ENCODE measurements at places on chromosomes 7 and 10.
A peak's percentile ranks its signal among the peaks of the same experiment; 100 is the strongest.

DNA sequence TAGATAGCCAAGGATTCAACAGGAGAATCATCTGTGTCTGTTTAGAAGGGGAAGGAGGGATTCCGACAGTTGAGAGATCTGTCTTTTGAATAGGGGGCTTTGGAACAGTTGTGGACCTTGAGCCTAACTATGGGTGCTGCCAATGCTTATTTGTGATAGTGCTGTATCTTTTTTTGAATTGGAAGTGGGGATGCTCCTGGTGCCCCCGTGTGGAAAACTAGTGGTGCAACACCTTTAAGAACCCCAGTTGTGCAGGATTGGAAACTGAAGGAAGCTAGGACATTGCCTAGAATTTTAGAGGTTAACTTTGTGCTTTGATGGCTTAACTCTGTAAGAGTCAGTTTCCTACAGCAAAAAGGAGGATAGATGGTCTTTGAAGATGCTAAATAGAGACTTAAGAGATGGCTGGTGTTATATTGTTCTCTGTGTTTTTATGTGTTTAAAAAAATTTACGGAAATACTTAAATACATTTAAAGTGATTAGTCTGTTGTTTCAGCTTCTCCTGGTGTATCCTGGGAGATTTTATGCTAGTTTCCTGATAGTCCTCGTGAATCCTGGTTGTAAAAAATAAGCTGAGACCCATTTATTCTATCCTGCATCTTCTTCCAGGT, 69.3 kb downstream of the AP3M1 start:
- DNase-seq: peak; percentile 75

DNA sequence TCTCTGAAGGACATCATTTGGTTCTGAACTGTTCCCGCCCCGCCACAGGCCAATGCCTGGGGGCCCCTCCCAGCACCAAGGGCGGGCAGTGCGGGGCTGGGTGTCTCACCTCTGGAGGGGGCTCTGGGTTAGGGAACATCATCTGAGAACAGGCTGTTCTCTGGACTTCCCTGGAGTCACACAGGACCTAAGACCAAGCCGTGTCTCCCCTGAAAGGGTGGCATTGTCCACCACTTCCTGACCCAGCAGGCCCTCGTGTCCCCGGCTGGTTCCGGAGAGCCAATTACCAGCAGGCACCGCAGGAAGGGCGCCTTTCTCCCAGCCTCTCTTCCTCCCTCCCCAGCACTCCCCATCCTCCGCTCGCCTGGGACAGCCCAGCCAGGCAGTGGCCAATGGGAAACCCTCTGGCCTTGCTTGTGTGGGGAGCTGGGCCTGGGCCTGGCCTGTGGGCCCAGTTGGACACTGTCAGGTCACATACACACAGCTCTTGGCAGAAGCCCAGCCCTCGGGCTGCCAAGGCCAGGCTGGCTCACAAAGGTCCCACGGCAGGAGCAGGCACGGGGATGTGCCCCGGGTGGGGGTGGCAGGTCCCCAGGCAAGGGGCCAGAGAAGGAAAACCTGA, 119.5 kb downstream of the SPDYE5 start:
- DNase-seq: no peak

- DNase-seq: no peak
Measured at GRCh38 chr10:13382703-13383398, 34.8 kb upstream of the SEPHS1 start.

GRCh38 chr7:36180121-36180520, 27.1 kb downstream of the EEPD1 start:
- DNase-seq: no peak

DNA sequence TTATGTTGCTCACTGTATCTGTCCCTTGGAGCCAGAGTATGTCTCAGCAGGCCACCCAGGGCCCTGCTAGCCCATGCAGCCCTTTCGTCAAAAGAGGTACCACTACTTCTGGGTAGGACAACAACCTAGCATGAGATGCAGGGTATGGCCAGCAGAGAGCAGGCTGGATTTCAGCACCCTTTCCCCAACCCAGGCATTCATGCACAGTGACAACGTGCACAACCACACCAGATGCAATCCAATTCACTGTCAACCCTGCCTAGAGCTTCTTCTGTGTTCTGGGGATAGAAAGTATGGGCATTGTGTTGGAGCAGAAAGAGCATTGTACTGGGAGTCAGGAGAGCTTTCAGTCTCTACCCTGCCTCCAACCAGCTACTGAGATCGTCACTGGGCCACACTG, 37.9 kb downstream of the JAZF1 start:
- no peak for DNase-seq

GRCh38 chr7:87027900-87028299, 31.6 kb downstream of the ELAPOR2 start:
- DNase-seq: no peak

DNA sequence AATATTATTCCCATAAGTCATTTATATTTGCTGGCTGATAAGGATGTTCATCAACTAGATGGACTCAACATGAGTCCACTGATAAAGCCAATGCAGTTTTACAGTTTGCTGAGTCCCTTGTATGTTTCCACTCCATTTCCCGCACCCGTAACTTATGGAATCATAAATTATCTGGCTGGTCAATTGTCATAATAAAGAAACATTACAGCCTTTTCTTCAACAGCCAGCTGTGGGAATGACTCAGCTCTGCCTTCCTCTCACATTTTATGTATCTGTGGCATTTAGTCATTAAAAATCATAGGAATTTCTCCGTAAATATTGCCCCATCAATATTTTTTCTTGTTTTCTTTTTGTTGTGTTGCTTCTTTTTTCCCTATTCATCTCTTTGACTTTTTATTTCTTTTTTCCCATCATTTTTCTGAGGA, 22.3 kb upstream of the TMEM26 start:
- DNase-seq: peak; percentile 66

GRCh38 chr7:88835147-88835728, 39.7 kb upstream of the TEX47 start:
- DNase-seq: peak; percentile 23

DNA sequence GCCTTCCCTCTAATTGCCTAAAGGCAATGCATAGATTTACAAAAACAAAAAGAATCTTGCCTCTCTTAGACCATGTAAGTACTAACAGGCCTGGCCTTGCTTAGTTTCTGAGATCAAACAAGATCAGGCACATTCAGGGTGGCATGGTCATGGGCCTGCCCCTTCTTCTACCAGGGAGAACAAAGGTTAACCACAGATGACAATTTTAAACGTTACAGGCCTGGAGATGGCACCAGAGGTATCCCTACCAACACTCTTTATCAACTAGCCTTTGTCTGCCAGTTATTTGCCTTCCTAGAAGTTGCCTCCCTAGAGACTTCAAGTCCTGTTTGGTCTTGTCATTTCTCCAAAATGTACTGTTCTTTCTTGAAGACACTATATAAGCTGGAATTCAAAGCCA, 252.6 kb downstream of the DOCK4 start:
- DNase-seq: peak; percentile 46

- DNase-seq: no peak
Measured at GRCh38 chr10:47349516-47349915, 1.4 kb downstream of the RBP3 start.

All from fibroblast of pulmonary artery (primary cell).